ENCODE measurements at places on chromosomes 12 and 14.

DNA sequence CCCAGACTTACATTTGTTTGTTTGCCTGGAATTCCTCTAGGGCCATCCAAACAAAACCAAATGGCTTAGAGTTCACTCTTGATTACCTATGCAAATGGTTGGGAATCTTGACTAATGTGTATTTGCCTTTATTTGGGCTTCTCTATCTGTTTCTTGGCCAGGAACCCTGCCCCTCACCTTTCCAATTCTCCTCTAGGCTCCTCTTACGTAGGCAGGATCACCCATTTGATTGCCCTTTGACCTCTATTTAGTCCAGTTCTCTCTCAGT is 123.0 kb upstream of the DYRK2 start:
- no peak for DNase-seq

GRCh38 chr14:76546426-76547221 is 170.7 kb downstream of the ESRRB start:
- peak; percentile 19 for DNase-seq

GRCh38 chr12:50083301-50083700 is 1.8 kb upstream of the SMARCD1 start:
- no peak for DNase-seq

DNA sequence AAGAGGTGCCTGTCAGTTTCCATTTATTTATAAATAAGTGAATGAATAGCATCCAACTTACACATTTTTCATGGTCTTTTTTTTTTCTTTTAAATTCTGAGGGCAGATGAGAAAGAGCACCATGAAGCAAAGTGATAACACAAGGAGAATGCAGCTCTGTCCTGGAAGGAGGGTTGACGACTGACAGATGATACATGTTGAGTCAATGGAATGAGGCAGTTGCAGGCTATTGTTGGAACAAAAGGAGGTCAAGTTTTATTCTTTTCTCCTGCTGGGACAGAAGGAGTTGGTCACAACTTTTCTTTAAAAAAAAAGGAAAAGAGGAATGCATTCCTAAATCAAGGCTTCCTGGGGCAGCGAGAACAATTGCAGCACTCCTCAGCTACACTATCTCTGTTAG is 119.9 kb upstream of the PLEKHG7 start:
- no peak for DNase-seq

DNA sequence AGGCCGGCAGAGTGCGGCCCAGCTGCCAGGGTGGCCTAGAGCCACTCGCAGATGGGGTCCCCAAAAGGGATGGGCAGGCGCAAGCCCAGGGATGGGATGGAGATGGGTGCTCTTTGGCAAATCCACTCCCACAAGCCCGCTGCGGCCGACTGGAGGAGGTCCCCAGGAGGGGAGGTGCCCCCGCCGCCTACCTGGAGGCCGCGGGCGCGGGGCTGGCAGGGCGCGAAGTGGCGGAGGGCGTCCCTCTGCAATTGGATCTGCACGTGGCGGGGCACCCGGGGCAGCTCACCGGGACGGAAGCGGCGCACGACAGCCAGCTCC is 730 bp downstream of the PPP1R3E start:
- DNase-seq, result no peak

GRCh38 chr14:41636492-41637392 is 30.1 kb downstream of the LRFN5 start:
- DNase-seq, result no peak
